ENCODE measurements at places on chromosomes 11 and 22.

DNA sequence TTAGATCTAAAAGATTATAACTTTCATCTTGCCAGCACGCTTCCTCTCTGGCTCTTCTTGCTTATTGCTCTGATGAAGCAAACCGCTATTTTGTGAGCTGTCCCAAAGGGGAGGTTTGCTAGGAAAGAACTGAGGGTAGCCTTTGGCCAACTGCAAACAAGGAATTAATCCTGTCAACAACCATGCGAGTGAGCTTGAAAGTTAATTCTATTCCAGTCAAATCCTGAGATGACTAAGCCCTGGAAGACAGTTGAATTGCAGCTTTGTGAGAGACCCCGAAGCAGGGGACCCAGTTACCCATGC is 10.3 kb upstream of the RNF141 start:
- DNase-seq: no peak

DNA sequence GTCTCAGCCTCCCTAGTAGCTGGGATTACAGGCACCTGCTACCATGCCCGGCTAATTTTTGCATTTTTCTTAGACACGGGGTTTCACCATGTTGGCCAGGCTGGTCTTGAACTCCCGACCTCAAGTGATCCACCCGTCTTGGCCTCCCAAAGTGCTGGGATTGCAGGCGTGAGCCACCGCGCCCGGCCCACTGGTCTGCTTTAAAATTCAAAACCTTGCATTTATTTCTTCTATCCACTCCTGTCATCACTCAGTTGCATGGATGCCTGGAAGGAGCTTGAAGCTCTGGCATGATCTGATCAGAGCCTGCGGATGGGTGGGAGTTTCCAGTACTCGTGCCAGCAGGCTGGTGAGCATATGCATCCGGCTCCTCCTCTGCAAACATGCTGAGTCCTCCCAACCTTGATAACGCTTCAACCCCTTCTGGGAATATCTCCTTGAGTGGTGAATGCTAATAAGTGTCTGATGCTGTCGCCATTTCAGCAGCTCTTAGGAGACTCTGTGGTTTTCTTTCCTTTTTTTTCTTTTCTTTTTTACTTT is 39.6 kb downstream of the UBASH3B start:
- DNase-seq: no peak

GRCh38 chr11:111797145-111797581 is 31.0 kb upstream of the PPP2R1B start:
- DNase-seq: no peak

GRCh38 chr11:14413307-14414069 is 54.5 kb upstream of the RRAS2 start:
- peak; percentile 32 for DNase-seq

DNA sequence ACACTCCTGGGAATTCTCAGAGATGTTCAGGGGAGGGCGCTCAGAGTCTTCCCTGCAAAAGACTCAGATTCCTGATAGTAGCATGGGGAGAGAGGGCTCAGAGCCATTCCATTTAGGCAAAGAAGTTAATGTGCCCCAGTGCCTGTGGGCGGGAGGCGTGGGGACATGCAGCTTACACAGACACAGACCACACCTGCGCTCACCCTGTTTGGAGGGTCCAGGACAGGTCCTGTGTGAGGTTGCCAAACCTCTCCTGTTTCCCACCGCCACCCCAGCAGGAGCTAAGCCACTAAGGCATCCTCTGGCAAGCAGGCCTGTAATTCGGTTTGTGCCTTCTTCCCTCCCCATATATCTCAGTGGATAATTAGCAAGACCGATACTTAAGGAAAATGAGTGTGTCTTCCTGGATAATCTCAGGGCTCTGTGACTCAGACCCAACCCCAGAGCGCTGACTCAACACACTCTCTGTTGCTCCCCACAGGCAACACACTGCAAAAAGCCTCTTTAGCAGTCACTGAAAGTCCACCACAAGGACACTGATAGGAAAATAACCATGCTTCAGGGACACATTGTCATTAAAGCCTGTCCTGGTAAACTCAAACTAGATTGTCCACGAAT is 118.9 kb upstream of the LMO1 start:
- no peak for DNase-seq

- DNase-seq: no peak
These were observed 268.5 kb downstream of the NTM start for GRCh38 chr11:131638889-131639288.

- DNase-seq: no peak
These were observed 774 bp downstream of the APOBEC3D start for GRCh38 chr22:39021552-39022250.

GRCh38 chr11:117059611-117060148 is 38.5 kb downstream of the SIK3 start:
- DNase-seq: no peak

- DNase-seq: no peak
These were observed 15.7 kb upstream of the GNB1L start for GRCh38 chr22:19870153-19871022.

DNA sequence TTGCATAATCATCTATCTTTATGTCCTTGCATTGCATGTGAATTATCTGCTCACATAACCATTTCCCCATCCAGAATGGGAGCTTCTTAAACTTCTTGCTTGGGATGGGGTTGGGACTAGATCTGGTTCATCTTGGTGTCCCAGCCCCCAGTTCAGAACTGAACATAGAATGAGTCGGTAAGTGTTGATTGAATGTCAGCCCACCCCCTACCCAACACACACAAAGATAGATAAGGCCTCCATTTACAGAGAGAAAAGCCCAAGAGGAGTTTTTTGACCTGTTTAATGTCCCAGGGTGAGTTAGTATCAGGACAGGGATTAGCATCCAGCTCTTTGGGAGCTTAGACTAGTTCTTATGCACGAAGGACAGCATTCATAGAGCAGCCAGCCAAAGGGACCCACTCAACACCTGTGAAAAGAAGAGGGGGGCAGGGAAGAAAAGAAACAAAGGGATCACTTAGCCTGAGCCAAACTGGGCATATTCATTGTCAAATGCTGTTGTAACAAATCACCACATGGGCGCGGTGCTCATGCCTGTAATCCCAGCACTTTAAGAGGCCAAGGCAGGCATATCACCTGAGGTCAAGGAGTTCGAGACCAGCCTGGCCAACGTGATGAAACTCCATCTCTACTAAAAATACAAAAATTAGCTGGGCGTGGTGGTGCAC is 57.4 kb downstream of the CHRDL2 start:
- DNase-seq: no peak

- DNase-seq: no peak
These were observed 14.8 kb downstream of the CSF2RB start for GRCh38 chr22:36928196-36928595.

DNA sequence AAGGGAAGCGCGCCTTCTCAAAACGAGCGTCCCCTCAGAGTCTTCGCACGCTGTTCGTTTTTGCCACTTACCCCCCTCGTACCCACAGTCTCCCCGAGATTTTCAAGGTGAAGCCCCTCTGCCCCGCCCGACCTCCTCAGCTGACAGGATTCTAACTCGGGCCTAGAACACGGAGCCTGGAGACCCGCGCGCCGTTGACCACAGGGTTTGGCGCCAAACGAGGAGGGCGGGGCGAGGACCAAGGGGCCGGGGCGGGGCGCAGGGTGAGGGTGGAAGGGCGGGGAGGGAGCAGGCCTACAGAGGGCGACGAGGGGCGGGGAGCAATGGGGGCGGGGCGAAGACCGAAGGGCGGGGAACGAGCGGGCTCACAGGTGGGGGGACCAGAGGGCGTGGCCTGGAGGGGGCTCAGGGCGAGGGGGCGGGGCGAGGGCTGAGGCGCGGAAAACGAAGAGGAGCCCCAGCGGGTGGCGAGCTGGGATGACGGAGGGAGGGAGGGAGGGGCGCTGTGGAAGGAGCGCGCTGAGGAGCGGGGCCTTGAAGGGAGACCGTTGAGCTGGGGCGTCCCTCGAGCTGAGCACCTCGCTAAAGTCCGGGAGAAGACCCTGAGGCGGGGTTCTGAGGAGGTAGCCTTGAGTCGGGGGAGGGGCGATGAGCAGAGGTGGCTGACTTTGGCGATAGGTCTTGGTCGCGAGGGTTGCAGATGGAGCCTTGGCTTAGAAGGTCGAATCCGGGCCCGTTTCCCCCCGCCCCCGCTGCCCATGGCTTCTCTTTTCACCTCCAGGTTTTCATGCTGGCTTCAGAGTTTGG is at the start of gene DMC1:
TSS of gene DMC1 (minus strand) at position 212 of the 807 bp plus-strand sequence. CDS start 1,927 bp downstream, outside the sequence.
- DNase-seq: peak; percentile 100

DNA sequence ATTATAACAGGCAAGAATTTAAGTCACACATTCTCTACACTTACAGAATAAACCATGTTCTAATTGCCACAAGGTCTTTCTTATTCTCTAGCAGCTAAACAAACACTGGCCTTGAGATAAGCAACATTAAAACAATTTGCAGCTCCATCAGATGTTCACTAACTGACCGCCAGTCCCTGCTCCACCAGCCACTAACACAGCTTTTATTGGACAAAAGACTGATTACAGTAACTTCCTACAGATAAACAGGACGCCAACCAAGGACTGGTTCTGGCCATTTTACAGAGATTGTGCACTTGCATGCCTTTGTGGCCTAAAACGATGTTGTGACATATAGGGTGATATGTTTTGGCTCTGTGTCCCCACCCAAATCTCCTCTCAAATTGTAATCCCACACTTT is 388.9 kb upstream of the LRRC4C start:
- DNase-seq: no peak

- DNase-seq: no peak
These were observed 28.6 kb downstream of the RAB30 start for GRCh38 chr11:83042964-83043711.

DNA sequence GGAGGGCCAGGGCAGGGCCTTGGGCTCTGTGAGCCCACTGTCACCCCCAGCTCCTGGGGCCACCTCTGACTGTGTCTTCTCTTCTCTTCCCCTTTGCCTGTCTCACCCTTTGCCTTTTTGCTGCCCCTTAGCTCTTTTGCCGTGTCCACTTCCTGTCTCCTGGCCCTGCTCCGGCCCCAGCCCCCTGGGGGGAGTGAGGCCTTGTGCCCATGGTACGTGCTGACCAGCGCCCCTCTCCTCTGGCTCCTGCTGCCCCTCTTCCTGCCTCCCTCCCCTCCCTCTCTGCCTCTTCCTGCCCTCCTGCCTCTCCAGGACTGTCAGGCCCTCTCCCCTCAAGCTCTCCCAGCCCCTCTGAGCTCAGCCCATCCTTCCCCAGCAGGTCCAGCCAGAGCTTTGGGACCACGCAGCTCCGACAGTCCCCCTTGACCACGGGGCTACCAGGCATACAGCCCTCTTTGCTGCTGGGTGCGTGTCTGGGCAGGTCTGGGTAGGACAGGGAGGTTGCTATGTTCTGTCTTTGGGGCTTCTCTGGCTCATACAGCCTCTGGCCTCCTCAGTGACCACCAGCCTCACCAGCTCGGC is 11.7 kb downstream of the TMEM258 start:
- DNase-seq: no peak

DNA sequence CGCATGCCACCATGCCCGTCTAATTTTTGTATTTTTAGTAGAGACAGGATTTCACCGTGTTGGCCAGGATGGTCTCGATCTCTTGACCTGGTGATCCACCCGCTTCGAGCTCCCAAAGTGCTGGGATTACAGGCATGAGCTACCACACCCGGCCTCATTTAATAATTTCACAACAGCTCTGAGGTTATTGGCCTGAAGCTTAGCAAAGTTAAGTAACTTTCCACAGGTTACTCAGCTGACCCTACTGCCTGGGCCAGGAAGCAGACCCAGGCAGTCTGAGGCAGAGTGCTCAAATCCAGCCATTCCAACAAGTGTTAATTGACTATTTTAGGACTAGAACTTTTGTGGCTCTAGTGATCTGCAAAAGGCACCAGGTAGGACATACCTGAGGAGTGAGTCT is 52.2 kb upstream of the L3MBTL2 start:
- no peak for DNase-seq

- DNase-seq: no peak
These were observed 8.2 kb downstream of the ARRB1 start for GRCh38 chr11:75342966-75343870.

- no peak for DNase-seq
These were observed 215.1 kb downstream of the PGR start for GRCh38 chr11:100914415-100915110.

DNA sequence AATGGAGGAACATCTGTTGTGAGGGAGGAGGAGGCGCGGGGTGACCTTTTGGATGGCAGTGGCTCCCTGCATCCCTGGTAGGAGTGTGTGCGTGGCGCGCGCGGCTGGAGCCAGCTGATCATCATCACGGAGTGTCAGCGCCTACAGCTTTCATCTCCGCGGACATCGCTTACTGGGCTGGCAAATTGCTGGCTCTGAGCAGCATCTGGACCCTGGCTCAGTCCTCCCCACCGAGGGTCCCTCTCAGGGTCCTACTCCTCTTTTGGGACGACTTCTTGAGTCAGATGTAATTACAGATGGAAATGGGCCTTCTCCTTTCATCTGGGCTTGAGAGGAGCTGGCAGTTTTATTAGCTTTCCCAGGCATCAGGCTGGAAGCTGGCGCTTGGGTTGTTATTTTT is 85.3 kb downstream of the CACNA1I start:
- no peak for DNase-seq

DNA sequence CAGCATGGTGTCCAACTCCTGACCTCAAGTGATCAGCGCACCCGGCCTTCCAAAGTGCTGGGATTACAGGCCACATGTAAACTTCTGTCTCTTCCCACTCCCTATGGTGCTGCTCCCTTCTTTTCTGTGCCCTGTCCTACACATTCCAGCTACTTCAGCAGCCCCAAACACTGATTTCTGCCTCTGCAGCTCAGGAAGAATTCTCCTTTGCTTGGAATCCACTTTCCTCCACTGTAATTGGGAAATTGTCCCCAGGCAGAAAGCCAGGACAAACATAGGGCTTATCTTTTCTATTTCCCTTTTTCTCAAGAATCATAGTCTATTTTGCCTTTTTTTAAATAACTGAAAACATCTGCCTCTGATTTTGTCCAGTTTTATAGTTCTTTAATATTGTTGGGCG is 21.3 kb upstream of the DRG1 start:
- no peak for DNase-seq

DNA sequence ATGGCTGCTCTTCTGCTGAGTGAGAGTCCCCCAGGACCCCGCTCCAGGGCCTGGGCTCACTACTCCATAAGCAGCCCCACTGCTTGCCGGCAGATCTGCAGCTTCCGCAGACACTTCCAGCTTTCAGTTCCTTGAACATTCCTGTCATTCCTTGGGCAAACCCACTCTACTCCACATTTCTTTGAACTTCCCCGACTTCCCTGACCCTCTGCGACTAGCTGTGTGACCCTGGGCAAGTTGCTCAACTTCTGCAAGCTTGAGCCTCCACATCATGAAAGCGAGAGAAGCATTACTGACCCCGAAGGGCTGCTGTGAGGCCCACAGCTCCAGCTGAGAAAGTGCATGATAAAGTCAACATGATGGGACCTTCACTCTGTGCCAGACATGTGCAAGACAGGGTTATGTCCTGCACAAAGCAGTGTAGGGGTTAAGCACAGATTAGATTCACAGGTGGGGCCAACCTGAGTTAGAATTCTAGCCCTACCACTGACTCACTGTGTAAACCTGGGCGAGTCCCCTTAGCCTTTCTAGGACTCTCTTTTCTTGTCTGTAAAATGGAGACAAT is 51.8 kb downstream of the THAP12 start:
- DNase-seq: no peak

- peak; percentile 61 for DNase-seq
These were observed 17.3 kb upstream of the SLC29A2 start for GRCh38 chr11:66388780-66389386.

DNA sequence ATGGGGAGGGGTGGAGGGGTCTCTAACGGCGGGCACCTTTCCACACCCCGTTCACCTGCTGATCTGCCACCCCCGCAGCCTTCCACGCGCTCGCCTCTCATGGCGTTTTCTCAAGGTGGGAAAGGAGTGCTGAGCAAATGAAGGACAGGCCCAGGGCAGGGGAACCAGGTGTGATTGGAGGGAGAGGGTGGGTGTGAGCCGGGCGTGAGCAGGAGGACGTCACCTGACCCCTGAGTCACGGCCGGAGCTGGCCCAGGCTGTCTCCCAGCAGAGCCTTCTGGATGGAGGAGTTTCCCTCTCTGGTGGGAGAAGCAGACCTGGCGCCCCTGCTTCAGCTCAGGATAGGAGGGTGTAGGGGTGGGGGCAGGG is 14.0 kb upstream of the ARHGAP8 start:
- no peak for DNase-seq
